Skin of body (tissue), 3 donors: ENCODE measurements at places on chromosomes 4 and X.

DNA sequence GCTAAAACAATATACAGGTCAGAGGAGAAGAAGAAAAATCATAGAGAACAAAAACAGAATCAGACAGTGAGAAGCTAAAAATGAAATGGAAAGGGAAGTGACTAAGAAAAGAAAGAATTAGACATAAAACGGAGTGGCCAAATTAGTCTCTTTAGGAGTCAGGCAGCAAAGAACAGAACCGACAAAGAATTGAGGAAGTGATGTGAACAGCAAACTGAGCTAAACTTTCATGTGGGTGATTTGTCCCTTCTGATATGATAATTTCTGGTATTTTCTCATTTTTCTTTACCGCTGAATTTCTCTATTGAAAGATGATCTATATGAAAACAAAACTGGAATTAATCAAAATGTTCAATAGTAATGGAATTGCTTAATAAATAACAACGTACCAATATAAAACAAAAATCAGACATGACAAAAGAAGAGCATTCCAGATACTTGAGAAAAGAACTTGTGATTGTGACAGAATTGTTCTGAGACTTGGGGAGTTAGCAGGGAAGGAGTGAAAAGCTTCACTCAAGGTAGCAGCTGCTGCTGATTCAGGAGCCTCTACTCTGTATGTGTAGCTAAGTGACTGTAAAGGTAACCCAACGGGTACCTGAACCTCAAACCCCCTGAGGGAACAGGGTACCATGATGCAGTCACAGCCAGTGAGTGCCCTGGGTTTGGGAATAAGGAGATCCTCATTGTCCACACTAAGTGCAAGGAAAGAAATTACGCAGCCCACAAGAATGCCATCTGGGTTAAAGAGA is 8.8 kb downstream of the TAPT1 start:
- DNase-seq: no peak

- no peak for DNase-seq
These were observed 54.5 kb downstream of the CCSER1 start for GRCh38 chr4:90181644-90182043.

- DNase-seq: peak; percentile 10
These were observed 13.1 kb upstream of the AMTN start for GRCh38 chr4:70505151-70505748.

DNA sequence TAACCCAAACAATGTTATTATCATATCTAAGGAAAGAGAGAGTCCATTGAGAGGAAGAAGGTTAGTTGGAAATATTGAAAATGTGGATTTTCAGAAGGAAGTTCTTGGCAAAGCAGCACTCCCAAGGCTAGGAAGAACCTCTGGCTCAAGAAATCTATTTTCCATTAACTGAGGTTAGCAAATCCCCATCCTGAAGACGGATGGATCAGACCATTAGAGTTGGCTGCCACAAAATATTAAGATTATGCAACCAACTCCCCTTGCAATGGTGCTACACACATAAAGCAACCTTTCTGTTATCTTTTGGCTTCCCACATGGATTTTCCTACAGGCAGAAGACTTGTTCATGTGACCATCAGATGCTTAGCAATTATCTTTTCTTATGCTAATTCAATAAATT is 96.3 kb downstream of the COL4A6 start:
- no peak for DNase-seq

DNA sequence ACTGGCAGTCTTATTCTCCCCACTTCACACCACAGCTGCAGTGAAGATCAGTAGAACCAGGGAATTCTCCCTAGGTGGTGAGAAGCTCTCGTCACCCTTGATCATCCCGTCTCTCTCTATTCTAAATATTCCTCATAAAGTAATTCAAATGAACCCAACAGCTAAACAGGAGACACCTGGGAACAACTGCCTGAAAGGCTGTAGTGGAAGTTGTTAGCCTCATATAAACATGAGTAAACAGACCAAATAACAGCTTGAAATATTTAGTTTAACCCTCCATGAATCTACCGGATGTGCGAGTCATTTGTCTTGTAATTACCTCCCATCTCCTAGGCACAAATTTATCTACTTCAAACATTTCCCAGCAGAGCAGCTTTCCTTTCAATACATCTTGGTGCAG is 30.4 kb upstream of the APELA start:
- DNase-seq: no peak

- no peak for DNase-seq
These were observed 40.2 kb downstream of the ATP10D start for GRCh38 chr4:47525154-47525819.

- no peak for DNase-seq
These were observed 12.4 kb downstream of the PPID start for GRCh38 chr4:158710814-158711213.

DNA sequence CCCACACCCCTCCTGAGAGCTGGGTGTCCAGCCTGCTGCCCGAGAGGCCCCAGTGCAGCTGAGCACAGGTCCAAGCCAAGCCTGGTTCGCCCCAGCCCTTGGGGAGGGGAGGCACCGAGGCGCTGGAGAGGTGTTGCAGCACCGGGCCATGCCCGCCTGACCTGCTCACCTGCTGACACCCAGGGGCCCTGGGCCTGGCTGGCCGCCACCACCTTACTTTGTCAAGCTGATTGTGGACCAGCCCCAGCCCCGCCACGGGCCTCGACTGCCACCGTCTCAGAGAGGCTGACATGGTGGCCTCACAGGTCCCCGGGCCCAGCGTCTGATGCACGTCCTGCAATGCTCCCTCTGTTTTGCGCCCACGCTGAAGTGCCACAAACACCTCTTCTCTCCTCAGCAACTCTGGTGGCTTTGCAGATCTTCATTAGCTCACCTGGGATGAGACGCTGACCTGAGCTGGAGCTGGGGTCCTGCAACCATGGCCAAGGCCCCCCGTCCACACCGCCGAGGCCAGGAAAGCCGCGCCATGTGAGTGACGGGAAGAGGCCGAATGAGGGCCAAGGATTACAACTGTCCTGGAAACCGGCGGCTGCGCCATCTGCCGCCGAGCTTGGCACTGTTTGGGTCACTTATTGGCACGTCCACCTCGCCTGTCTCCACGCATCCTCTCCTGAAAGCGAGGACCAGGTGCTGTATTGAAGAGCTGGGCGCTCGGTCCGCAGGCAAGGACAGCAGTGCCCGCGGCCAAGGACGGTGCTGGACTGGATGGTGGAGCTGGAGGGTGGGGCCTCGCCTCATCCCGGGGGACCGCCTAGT is 7.6 kb downstream of the CPLX1 start:
- DNase-seq: no peak

- no peak for DNase-seq
These were observed 532 bp downstream of the RPS4X start for GRCh38 chrX:72276478-72276953.

- no peak for DNase-seq
These were observed at the start of gene HOPX for GRCh38 chr4:56681158-56681852. HOPX (minus strand) TSS chr4:56681296; CDS start chr4:56657816, 23,480 bp downstream.

GRCh38 chr4:95367824-95368223 is 180.9 kb downstream of the UNC5C start:
- DNase-seq: no peak

- DNase-seq: no peak
These were observed 1.6 kb downstream of the KCTD8 start for GRCh38 chr4:44446801-44447562.

GRCh38 chr4:98204236-98204553 is 57.0 kb upstream of the RAP1GDS1 start:
- no peak for DNase-seq

DNA sequence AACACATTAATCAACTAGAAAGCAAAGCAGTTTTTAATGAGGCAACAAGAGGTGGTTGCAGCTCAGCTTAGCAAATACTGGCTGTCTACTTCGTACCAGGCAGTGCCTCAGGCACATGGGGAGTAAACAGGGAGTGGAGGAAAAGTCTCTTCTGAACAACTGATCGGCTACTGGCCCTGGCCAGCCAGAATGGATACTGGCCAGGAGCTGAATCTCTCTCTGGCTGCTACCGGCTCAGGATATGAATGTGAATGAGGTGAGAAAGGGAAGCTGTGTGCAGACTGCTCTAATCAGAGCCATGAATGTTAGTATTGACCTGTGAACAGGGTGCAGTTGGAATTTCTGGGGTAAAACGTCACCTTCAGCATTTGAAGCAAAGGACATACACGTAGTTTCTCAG is 77.3 kb downstream of the STK32B start:
- DNase-seq: no peak

- DNase-seq: peak; percentile 92
These were observed 76.3 kb downstream of the SOWAHB start for GRCh38 chr4:76821641-76822040.
